Effector CD4-positive, alpha-beta T cell (primary cell): ENCODE measurements at places on chromosomes 11 and 22.
A peak's percentile ranks its signal among the peaks of the same experiment; 100 is the strongest.

DNA sequence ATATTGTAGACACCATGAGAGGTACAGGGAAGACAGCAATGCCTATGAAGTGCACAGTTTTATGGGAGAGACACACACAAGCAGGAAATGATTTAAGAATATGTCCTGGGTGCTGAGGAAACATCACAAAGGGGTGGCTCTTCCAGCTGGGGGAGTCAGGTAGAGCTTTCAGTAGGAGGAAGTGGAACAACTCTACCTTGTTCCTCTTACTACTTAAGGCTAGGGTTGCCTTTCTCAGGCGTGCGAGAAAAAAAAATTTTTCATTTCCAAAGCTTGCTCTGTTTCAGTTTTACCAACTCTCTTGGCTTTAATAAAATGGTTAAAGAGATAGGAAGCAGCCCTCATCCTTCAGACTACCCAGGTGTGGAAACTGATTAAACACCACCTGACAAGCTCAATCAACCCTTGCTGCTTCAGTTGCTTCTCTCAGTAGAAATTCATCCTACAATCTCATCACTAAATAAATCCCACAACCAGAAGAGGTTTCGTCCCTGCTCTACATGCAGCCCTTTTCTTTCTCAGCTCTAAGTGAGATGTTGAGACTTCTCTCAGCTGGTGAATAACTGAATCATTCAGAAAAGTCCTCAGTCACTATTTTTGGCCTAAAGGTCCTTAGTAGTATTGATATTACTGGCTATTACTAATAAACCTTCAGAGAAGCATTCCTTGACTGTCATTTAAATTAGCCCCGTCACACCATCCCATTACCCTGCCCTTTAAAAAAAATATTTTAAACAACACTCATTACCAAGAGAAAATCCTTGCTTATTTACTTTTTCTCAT lies 5.9 kb downstream of the ABTB2 start:
- DNase-seq, result no peak

- DNase-seq, result no peak
Observed at GRCh38 chr11:128226106-128226716, 361.1 kb downstream of the ETS1 start.

DNA sequence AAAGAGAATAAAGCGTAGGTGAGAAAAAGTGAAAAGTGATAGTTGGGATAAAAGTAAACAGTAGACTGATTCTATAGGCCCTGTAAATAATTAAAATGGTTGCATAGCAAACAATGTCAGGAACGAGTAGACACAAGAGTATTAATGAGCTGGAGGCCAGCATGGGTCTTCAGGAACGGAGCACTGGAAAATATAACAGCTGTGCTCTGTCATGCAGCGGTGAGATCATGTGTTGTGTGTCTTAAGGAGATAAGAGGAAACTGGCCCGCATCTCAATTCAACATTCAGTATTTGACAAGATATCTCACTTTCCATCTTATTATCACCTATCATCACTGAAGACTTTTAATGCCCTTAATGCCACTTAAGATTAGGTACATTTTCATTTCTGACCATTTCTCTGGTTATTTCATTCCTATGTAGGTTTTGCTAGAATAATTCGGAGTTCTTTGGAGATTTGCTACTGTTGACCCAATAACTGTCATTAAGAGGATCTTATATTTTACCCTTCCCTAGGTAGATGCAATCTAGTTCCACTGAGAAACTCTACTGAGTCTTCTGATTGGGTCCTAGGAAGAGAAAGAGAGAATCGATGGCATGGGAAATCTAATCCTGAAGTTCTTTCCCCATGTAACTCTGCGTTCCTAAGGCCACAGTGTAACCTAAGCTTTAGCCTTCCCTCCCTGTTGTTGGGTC lies 35.5 kb upstream of the VWA5A start:
- DNase-seq, result no peak

- DNase-seq, result no peak
Observed at GRCh38 chr11:46363031-46363407, 15.8 kb downstream of the DGKZ start.

DNA sequence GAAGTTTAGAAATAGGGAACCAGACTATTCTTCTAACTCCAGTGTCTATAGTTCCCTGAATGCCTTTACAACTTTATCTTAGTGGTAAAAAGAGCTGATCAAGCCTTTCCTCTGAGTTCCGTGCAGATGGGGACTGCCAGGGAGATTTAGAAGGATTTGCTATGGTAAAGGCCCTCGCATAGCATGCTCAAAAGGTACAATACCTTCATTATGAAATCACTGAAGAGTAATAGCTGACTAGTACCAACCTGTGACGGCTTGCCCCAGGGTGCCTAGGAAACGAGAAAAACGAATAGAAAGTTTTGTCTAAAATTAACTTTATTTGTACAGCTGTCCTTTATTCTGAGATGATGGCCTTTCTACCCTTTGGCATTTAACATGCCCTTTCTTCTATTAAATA lies 150.1 kb upstream of the ARHGAP42 start:
- no peak for DNase-seq

DNA sequence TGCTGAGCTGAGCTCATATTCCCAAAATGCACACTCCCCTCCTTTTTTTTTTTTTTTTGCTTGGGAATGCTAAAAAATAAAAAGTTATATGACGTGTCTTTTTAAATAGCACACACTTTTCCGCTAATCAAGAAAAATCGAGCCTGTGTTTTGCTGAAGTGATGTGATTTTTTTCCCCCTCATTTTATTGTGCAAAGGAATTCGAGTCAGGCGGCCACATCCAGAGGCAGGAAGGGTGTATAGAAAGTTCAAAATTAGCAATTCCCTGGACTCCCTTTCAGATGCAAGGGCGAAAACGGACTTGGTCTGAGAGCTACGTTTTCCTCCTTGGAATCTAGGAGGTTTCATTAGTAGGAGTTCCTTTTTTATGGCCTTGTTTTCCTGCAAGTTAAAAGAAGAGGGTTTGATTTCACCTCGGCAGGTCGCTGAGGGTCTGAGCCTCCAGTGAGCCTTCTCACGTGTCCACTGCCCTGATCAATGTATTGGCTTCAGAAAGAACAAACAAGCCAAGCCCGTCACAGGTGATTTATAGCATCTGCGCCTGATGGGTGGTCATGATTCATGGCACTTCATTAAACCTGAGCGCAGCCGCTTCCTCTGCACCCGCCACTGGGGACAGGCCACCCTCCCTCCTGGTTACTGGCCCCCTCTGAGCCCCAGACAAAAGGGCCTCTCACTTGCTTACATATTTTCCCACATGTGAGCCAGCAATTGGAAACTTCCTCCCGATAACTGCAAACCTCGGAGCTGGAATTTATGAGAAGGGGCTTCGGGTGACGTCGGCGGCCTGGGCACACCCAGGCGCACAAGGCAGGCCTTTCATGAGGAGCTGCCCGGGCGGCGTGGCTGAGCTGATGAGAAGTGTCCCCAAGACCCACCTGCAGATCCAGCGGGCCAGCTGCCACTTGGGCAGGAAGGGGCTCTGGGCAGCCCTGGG lies 64.4 kb upstream of the LINC01488 start:
- no peak for DNase-seq

DNA sequence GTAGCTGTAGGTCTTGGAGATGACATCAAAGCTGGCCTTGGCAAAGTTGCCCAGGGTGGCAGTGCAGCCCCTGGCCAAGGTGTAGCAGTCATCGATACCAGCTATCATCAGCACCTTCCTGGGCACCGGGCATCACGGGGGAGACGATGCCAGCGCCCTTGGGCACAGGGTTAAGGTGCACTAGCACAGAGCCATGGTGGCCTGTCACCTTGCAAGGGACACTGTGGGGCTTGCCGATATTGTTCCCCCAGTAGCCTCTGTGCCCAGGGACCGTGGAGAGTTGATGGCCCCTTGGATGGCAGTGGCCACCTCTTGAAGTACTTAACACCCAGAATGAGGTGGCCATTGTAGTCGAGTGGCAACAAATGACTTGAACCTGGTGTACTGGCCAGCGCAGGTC lies 44.4 kb upstream of the FTH1 start:
- DNase-seq, result no peak

DNA sequence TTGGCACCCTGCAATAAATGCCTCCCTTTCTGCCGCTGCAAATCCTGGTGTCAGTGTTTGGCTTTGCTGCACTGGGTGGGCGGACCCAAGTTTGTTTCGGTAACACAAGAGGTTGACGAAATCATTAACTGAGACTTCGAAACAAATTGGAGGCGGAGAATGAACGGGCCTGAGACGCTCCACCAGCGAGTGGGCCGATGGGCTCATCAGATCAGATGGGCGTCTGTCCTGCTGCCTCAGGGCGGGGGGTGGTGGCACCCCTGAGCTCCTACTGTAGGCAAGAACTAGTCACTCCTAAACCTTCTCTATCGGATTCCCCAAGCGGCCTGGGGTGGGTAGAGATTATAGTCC lies 918 bp upstream of the CAPN5 start:
- no peak for DNase-seq

GRCh38 chr11:75524665-75525432 lies 892 bp downstream of the GDPD5 start:
- peak; percentile 28 for DNase-seq

DNA sequence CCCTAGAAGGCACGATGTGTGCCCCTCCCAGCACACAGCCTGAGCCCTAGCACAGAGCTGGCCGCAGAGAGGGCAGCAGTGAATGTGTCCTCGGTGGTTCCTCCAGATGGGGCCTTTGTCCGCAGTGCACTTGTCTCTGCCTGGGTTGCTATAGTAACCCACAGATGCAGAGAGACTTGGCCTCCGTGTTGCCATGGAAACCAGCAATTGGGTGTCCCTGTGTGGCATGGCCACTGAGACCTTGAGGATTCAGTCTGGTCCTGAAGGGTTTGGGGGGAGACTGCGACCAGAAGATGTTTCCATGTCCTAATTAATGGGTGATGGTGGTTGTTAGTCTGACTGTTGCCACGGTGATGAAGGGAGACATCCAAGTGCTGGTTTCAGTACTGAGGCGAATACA lies 42.6 kb upstream of the TUB start:
- no peak for DNase-seq

- DNase-seq, result no peak
Observed at GRCh38 chr11:101775033-101775432, 139.8 kb upstream of the CEP126 start.

DNA sequence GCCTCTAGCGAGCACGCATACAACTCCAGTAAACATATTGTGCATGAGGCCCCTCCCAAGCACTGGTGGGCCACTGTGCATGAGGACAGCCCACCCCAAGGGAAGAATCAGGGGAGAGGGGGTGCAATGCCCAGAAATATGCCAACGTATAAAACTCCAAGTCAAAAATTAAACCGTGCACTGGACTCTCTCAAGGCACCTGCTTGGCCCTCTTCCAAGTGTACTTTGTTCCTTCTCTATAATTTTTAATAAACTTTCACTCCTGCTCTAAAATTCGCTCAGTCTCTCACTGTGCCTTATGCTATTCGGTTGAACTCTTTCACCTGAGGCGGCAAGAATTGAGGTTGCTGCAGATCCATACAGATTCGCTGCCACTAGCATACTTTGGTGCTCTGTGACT lies 465.3 kb upstream of the TENM4 start:
- DNase-seq, result no peak

- DNase-seq, result no peak
Observed at GRCh38 chr22:40472051-40472450, 101.7 kb downstream of the SGSM3 start.

DNA sequence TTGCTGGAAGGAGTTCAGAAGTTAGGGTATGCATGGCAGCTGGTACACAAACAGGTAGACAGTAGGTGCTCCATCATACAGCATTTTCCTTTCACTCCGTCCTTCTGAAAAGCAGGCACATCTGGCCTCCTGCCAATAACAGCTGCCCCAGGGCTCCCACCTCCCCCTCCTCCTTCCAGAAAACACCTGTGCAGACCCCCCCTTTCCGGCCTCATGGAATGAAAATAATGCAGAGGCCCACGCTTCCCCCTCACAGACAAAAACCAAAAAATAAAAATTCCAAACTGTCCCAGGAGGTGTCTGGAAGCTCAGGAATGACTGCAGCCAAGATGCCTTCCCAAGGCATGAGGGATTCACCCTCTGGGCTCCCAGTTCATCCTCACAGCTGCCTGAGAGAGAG lies 185.5 kb downstream of the MN1 start:
- no peak for DNase-seq

- no peak for DNase-seq
Observed at GRCh38 chr11:134333946-134334345, 2.2 kb downstream of the GLB1L2 start.

- no peak for DNase-seq
Observed at GRCh38 chr11:92993004-92993403, 23.6 kb downstream of the MTNR1B start.

DNA sequence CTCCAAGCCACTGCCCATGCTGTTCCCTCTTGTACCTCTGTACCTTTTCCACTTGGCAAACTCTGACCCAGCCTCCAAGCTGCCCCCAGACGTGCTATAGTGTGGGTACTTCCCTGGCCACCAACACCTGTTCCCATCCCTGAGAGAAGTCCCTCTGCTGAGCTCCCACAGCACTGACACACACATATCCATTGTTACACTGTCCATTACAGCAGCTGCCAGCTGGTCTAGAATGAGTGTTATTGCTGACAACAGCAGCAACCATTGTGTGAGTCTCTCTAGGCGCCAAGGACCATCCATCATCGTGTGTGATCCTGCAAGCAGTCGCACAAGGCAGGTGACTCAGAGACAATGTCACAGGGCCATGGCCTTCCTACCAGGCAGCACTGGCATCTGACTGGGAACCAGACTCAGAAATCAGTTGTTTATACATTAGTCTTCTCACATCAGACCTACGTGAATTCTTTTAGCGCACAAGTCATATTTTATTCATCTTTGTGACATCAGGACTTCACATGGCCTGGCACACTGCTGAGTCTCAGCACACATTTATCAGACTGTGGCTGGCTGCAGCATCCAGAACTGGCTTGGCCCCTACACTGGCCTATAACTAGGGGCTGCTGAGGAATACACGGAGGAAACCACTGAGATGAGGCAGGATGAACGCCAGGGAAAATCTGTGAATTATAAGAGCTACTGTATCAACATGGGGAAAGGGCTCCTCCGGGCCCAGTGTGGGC lies 56.4 kb downstream of the SGSM3 start:
- DNase-seq, result no peak

DNA sequence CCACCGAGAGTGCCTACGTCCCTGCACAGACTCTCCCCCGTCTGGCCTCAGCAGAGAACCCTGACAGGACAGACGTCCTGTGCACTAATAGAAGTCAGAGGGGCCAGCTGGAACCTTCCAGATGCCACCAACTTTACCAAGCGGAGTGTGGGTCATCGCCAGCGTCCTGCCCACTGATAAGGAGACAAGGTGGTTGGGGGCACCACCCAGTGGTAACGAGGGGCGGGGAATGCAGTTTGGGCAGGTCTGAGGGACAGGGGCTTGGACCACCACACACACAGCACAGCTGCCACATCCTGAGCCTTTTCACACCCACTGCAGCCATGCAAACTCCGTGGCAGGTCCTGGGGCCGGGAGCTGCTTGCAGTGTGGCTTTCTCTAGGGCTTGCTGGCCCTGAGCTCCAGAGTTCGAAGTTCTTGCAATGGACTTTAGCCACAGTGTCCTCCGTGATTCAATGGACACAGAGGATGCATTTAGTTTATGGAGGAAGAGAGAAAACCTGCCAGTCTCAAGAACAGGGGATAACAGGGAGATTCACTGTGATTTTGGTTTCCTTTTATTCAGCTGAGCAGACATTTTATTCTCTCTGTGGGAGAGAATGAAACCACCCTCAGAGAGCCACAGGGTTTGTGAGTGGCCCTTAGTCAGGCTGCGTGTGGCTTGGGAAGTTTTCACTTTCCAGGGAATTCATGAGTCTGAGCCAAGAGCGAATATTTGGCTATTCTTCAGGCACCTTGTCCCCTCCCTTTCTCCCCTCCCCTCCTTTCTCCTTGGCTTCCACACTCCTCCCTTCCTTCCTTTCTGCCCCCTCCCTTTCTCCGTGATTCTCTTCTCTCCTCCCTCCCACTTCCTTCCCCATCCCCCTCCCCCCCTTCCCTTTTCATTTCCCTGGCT lies 13.1 kb downstream of the MRGPRG start:
- DNase-seq, result no peak

GRCh38 chr11:72173291-72173690 lies 18.6 kb upstream of the FOLR1 start:
- DNase-seq, result no peak
